Esophagus squamous epithelium (tissue), 5 donors: ENCODE measurements at places on chromosomes 11 and 22.

GRCh38 chr11:124800226-124800929 is at the start of gene MSANTD2:
TSS of gene MSANTD2 (minus strand) at chr11:124800406. CDS start at chr11:124800380, 26 bp downstream.
- peak; percentile 24 for DNase-seq

DNA sequence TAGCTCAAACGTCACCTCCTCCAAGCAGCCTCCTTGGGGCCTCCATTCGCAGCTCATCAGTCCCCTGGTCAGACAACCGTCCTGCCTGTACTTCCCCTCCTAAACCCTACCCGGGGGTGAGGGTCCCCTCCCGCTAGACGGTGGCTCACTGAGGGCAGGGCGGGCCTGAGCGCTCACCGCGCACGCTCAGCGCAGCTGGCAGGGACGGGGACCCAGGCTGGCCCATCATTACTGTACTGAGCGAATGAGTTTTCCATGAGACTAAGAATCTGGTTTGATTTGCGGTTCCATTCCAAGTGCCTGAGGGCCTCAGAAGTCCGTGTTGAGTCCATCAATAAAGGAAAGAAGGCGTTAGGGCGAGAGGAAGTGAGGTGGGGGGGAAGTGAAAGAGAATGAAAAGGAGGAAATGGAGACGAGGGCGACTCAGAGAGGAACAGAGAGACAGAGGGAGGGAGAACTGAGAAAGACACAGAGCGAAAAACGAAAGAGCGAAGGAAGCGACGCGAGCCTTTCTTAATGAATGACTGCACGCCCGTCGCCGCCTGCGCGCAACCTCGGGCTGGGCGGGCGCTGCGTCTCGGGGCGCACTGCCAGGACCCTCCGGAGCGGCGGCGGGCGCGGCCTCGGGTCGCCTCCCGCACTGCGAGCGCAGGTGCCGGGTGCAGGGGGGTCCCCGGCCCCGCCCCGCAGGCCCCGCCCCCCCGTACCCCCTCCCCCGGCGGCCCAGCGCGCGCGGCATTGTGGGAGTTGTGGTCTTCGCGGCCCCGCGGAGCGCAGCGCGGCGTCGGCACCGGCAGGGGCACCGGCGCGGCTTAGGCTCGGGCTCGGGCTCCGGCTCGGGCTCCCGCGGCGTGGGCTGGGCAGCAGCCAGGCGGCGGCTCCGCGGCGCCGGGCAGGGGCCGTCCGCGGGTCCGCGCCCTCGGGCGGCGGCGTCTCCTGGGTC is at the start of gene ASPHD2:
Gene ASPHD2, plus strand, starts transcription at position 746 of the 943 bp plus-strand sequence. CDS start 4,356 bp downstream, outside the sequence.
- DNase-seq = no peak

DNA sequence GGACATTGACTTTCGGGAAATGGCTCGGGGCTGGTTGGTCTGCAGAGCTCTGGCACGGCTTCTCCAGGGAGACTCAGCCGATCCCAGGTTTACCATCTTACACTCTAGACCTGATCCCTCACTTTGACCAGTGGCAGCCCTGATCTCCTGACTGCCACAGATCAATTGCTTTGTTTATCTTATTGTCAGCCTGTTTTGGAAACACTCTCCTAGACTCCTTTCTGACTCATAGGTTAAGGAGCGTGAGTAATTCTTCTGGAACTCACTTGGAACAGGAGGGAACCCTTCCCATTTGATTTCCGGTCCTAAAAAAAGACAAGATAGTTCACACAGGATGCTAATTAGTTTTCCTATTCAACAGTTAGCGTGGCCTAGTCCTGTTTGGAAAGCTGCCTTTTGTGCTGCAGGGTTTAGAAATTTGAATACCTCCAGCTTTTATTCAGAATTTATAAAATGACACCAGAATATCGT is 16.0 kb upstream of the BMAL1 start:
- DNase-seq = no peak

DNA sequence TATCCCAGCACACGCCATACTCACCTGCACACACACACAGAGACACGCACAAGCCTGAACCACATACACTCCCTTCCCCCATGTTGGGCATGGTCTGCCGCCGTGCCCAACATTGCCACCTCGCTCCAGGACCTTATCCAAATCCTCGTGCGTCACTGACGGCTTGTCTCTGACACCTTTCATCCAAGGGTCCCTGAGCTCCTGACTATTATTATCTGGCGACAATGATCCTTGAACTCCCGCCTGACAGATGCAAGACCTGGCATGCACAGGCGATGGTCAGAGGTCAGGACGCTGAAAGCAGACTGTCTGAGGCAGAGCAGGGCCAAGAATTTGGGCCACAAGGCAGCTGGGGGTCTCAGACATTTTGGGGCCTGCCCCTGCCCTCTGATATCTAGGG is 4.2 kb downstream of the MB start:
- DNase-seq = no peak

- DNase-seq = no peak
Measured at GRCh38 chr11:72227316-72228228, 3.0 kb downstream of the INPPL1 start.

GRCh38 chr11:28153586-28153985 is 45.4 kb downstream of the METTL15 start:
- DNase-seq = no peak

DNA sequence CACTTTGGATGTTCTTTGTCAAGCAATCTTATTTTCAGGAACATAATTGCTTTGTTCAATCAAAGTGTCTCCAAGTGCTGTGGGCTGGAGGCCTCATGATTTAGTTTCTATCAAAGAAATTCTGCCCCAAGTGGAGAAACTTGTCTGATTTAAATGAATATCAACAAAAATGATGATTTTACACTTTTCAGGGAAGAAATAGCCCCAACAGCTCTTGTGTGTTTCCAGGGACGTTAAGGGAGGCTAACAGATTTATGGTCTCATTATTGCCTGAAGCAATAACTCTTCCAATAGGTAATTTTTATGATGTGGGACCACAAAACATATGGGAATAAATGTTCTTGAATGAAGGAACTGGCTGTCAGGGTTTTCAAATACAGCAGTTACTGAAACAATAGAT is 699.1 kb downstream of the FAM181B start:
- DNase-seq = no peak

- DNase-seq = no peak
Measured at GRCh38 chr11:123360267-123360936, 69.7 kb upstream of the GRAMD1B start.

GRCh38 chr22:28841111-28841510 is 40.7 kb upstream of the XBP1 start:
- no peak for DNase-seq

GRCh38 chr11:32116668-32117067 is 25.8 kb downstream of the RCN1 start:
- no peak for DNase-seq

- DNase-seq = no peak
Measured at GRCh38 chr11:14644226-14645014, 816 bp downstream of the PDE3B start.

GRCh38 chr11:103624708-103625623 is 411.5 kb upstream of the DDI1 start:
- no peak for DNase-seq

- DNase-seq = no peak
Measured at GRCh38 chr11:70335511-70335910, 62.8 kb upstream of the CTTN start.
